Mammary epithelial cell (primary cell): ENCODE measurements at places on chromosomes 12 and 14. TPM values are rescaled to one million over a fixed set of nuclear protein-coding genes. Genes with fewer than 3 reads are reported as not detected.

MYH6 gene
- not detected in 2 replicates for total RNA-seq

RERG gene
- not detected in 2 replicates for total RNA-seq

SLC10A1 gene
- not detected in 2 replicates for total RNA-seq

GPR84 gene
- 0.17 TPM for total RNA-seq

ETFBKMT gene
- 2.1 and 3.4 TPM in 2 replicates for total RNA-seq

IFNG-AS1 gene
- not detected for total RNA-seq

DDX55 gene
- total RNA-seq, result 22.5 and 25.8 TPM in 2 replicates

- no peak for DNase-seq
Measured at GRCh38 chr14:103700753-103701490, 14.3 kb downstream of the XRCC3 start.

GRCh38 chr12:59321278-59321677 is 274.6 kb upstream of the SLC16A7 start:
- no peak for DNase-seq

- peak; percentile 69 for DNase-seq
Measured at GRCh38 chr12:42935756-42936155, 346.2 kb upstream of the PRICKLE1 start.

DNA sequence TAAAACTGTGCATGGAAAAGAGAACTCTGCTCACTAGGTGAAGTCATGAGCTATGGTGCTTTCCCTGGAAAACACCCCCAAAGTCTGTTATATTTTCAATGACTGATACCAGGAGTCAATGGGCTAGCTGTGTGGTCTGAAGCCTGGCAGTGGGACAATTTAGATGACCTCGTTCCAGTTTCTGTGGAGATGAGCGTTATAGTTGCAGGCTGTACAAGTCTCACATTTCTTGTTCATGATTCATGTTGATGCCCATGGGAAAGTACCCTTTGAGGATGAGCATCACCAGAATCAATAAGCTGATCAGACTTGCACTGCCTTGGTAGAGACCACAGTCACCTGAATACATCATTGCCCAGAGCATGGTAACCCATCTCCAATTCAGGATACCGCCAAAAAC is 70.7 kb downstream of the NOVA1 start:
- DNase-seq, result no peak

- peak; percentile 40 for DNase-seq
Measured at GRCh38 chr14:60095781-60096450, 4.2 kb downstream of the PCNX4 start.

- peak; percentile 69 for DNase-seq
Measured at GRCh38 chr12:124388679-124389137, 93.8 kb downstream of the RFLNA start.

- DNase-seq, result no peak
Measured at GRCh38 chr12:3905664-3906063, 32.5 kb upstream of the PARP11 start.

- no peak for DNase-seq
Measured at GRCh38 chr12:108635201-108635996, 1.7 kb upstream of the SELPLG start.

- no peak for DNase-seq
Measured at GRCh38 chr14:67268426-67269150, 27.4 kb downstream of the PALS1 start.

DNA sequence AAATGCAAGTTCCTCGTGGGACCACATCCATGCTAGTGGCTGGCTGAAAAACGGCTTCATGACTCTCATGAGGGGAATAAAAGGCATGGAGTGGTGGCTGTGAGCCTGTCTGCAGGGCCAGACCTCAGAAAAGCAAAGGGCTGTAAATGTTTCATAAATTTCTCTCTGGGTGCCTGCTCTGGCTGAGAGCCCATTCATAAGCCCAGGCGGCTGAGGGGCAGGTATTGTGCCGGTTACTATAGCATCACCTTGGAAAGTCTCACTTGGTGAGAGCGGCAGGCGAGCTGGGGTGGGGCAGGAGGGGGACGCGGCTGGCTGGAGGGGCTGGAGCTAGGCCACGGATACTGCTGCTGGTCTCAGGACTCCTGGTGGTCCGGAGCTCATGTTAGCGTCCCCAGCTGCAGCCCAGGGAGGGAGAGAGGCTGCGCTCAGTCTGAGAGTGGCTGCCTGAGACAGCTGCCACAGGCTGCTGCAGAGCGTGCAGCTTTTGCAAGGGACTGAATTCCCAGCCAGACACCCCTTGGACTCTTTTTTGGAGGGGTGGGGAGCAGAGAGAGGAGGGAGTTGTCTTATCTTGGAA is at the start of gene SLC17A8:
SLC17A8 (plus strand) TSS at position 431 of the 580 bp plus-strand sequence. CDS start 318 bp downstream, outside the sequence.
- no peak for DNase-seq

DNA sequence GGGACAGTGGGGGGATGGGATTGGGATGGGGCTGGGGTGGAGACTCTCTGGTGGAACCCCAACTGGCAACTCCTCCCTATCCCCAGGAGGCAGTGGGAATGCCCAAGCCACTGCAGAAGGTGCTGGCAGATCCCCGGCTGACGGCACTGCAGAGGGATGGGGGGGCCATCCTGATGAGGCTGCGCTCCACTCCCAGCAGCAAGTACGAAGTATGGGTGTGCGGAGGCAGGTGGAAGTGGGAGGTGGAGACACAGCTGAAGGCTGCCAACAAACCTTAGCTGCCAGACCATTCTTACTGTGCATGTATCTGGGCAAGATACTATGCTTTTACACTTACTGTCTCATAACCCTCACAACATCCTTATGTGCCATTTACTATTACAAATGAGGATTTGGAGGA is 8.2 kb downstream of the ARHGEF40 start:
- DNase-seq, result no peak

GRCh38 chr12:9327320-9327719 is 119.1 kb upstream of the PZP start:
- DNase-seq, result no peak

DNA sequence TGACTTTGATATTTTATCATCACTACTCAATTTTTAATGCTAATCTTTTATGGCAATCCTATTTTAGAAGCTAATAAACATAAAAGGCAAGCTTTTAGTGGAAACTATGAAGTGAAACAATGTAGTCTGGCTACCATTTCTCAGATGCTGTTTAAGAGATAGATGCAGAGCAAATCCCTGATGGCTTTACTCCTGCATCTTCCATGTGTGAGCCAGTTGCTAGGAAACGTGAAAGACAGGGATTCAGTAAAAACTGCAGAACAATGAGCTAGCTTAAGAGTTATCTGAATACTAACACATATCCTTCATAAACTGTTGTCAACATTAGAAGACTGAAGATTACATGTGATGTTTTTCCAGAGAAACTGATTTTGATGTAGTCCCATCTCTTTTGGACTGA is 112.6 kb downstream of the SLC2A13 start:
- DNase-seq, result no peak

GRCh38 chr12:110182281-110182680 is 58.1 kb downstream of the IFT81 start:
- DNase-seq, result no peak

- no peak for DNase-seq
Measured at GRCh38 chr12:91111366-91112325, at the start of gene LUM. TSS of gene LUM (minus strand) at chr12:91111494. CDS start at chr12:91108979, 2,515 bp downstream.

DNA sequence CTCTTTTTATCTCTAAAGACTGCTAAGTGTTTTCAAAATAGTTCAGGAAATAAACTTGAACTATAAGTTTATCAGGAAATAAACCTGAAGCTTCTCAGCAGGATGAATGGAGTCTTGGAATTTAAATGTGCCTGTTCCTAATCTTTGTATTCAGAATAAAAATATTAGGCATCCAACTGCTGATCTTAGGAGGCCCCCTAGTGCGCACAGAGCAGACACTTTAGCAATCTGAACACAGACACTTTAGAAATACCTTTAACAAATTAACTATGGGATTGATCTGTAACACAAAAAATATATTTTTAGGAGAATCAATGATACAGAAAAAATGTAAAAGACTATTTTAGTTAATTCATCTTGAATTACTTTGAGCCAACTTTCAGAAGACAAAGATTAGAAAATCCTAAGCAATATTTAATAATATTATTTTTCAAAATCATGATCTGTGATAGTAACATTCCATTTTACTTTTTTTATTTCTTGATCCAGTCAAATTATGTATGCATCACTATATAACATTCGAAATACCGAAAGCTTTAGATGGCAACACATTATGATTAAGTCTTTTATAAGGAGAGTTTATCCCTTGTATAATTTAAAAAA is 80.9 kb downstream of the SLC41A2 start:
- peak; percentile 19 for DNase-seq

DNA sequence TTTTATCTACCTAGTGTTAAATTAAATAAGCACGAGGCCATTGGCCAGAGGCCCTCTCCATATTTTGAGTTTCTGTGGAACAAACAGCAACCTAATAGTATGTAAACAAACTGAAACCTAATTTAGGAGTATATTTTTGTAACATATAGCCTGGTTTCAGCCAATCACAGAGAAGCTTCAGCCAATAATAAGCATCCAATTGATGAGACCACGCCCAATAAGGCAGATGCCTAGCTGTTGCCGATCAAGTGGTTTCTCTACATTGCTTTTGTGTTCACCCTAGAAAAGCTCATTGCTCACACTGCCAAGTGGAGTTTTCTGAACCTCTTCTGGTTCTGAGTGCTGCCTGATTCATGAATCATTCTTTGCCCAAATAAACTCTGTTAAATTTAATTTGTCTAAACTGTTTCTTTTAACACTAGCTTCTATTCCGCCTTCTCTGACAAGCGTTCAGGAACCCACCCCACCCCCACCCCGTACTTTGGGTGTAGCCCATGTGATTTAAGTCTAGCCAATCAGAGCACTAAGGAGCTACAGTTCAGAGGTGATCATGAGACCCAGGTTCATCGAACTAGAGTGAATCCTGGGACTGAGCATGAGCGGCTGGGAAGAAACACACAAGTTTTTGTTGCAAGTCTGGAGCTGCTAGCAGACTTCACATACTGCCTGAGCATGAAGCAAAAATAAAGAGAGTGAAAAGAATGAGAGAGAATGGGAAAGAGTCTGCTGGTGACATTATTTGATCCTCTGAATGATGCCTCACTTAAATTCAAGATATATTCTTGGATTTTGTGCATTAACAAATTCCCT is 21.5 kb upstream of the LTA4H start:
- no peak for DNase-seq

DNA sequence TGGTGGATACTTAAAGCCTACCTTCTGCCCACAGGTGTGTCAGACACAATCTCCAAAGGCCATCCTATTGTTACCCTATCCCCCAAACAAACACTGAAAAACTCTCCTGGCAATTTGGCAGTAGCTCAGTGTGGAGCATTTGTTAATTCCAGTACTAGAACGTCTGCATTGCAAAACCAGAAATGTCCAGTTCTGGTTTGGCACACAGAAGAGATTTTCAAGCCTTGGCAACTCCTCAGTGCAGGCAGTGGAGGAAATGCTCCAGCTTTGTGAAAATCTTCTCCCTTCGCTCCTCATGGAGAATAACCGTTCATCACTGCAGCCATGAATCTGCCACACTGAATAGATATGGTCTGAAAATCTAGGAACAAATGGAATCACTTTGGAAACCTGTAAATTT is 5.3 kb upstream of the SOCS2 start:
- no peak for DNase-seq

- peak; percentile 59 for DNase-seq
Measured at GRCh38 chr14:67622675-67623074, 3.0 kb downstream of the ARG2 start.
